ENCODE measurements at places on chromosomes 6 and 20. TPM values are rescaled to one million over a fixed set of nuclear protein-coding genes. Genes with fewer than 3 reads are reported as not detected.

- peak; percentile 13 for DNase-seq
Observed at GRCh38 chr6:558089-558488, 98.8 kb downstream of the HUS1B start.

DNA sequence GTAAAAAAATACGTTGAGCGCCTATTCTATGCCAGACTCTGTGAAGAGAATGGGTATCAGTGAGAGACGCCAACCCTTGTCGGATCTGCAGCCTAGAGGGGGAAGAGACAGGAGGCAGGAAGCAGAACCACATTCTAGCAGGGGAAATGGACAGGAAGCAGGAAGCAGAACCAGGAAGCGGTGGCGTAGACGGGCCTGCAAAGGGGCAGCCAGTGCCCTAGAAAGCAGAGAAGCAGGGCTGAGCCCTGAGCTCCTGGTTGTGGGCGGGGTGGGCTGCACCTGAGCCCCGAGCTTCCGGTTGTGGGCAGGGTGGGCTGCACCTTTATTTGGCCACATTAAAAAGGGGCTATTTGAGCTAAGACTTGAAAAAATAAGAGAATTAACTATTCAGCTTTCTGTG is 71.9 kb downstream of the FAM120B start:
- no peak for DNase-seq

GRCh38 chr6:34791701-34792604 is at the start of gene BLTP3A:
TSS of gene BLTP3A (plus strand) at chr6:34792083. CDS start at chr6:34792251, 168 bp downstream.
- peak; percentile 90 for DNase-seq

GRCh38 chr20:31607640-31608250 is 2.7 kb downstream of the ID1 start:
- DNase-seq = no peak

- DNase-seq = peak; percentile 48
Observed at GRCh38 chr6:95431637-95432228, 145.6 kb upstream of the MANEA start.

GRCh38 chr6:14270925-14271788 is 153.6 kb downstream of the CD83 start:
- DNase-seq = no peak

GRCh38 chr20:51354769-51355319 is 187.7 kb downstream of the NFATC2 start:
- no peak for DNase-seq

GRCh38 chr6:90885611-90886056 is 298.8 kb upstream of the MAP3K7 start:
- DNase-seq = no peak

- DNase-seq = no peak
Observed at GRCh38 chr20:62146019-62146755, 2.6 kb downstream of the SS18L1 start.

- DNase-seq = peak; percentile 58
Observed at GRCh38 chr20:2524709-2525506, 11.5 kb upstream of the TMC2 start.

DNA sequence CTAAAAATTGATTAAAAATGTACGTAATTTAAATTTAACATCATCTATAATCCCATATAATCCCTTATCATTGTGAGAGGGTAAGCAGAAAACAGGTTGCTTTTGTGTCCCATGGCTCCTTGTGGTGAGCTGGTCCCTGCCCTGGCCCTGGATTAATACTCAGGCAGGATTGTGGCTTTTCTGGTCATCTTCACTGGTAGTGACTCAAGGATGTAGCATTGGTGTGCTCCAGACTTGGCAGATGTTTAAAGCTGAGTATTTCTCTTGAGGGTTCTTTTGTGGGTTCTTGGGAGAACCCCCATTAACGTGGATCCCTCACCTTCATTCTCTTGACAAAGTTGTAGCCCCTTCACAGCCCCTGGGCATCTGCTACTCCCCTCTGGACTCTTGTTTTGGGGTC is 39.3 kb downstream of the SNRNP48 start:
- no peak for DNase-seq

DNA sequence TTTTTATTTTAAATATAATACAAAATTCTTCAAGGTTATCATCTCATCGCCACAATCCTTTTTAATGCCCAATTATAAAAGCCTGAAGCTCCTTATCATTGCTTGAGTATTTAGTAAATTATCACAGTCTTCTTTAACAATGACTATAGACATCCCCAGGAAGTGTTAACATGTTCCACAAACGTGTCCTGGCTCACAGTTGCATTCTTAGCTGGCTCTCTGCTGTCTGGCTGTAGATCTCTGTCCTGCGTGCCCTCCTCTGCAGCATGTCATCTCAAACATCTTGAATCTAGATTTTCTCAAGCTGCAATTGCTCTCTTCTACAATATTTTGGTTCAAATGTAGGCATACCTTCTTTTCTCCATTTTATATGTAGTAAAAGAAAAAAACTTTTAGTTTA is 885.2 kb downstream of the EPHA7 start:
- DNase-seq = no peak

Gene MOG
- not detected for total RNA-seq

Gene MCHR2
- total RNA-seq = not detected

Gene PROCR
- 6.4 TPM for total RNA-seq

Gene DEFB113
- not detected for total RNA-seq

Gene XKR7
- not detected for total RNA-seq

Gene MYBL2
- 1.7 TPM for total RNA-seq
